ENCODE measurements at places on chromosomes 11 and 22.
A peak's percentile ranks its signal among the peaks of the same experiment; 100 is the strongest.

GRCh38 chr11:94926698-94927237 lies 46.6 kb downstream of the CWC15 start:
- no peak for DNase-seq

GRCh38 chr22:43443152-43443471 lies 31.3 kb downstream of the MPPED1 start:
- DNase-seq, result no peak

GRCh38 chr11:28759311-28759710 lies 651.1 kb downstream of the METTL15 start:
- DNase-seq, result no peak

DNA sequence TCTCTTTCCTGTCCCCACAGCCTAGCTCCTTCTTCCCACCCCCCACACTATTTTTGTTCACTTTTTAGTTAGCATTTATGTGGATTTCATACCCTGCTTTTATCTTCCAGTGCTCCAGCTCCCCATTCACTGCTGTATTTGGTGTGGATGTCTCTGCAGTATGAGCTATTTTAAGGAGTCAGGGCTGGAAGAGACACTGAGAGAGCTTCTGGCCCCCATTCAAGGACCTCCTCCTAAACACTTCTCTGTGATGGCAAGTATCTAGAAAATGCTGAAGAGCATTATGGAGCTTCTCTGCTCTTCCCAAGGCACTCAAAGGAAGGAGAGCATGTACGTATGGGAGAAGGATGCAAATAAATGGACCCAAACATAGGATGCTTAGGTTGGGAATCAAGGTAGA lies 79.5 kb downstream of the RAB30 start:
- no peak for DNase-seq

DNA sequence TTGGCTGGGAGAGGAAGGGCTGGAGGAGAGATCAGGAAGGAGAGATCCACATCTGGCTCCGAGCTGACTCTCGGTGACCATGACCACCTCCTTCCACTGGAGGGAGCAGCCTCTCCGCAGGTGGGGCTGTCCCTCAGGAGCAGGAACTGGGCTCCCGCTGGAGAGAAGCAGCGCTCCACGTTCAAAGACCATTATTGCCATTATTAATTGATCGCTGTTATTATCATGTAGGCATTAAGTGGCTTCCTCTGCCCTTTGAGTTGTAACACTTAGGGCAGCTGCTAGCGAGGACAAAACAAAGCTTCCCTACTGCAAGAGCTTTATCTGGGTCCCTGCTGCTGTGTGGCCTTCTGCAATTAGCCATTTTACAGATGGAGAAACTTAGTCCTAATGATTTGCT lies 251.9 kb downstream of the ST3GAL4 start:
- peak; percentile 31 for DNase-seq

- peak; percentile 73 for DNase-seq
Measured at GRCh38 chr11:61828629-61829407, 718 bp downstream of the FADS2 start.

- no peak for DNase-seq
Measured at GRCh38 chr22:44930016-44930710, 79.6 kb downstream of the PHF21B start.

GRCh38 chr11:117456027-117456720 lies 128.5 kb downstream of the CEP164 start:
- DNase-seq, result no peak

- DNase-seq, result no peak
Measured at GRCh38 chr11:96841792-96842191, 452.0 kb downstream of the JRKL start.

DNA sequence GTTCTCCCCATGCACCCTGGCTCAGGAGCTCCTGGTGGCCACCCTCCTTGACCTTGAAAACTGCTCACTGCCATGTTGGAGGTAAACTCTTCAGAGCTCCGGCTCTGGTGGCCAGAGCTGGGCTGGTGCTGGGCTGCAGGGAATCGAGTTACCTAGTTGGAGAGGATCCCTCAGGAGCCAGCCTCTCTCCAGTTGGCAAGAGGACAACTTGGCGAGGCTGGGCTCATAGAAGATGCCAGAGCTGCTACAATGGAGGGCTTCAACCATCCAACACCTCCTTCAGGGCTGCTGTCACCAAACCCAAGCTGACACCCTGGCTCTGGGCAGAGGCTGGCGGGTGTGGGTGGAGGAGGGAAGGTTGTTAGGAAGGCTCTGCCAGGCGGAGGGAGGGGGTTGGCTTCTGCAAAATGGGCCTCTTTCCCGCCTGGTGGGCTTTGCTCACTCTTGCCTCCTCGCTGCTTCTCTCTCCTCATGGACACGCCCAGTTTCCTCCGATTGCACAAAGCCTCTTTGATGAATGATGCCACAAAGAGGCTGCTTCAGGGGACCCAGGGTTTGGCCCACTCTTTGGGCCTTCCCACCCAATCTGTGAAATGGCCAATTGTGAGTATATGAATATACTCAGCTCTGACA lies 53.1 kb downstream of the THAP12 start:
- DNase-seq, result no peak

GRCh38 chr11:47711225-47711624 lies 3.9 kb downstream of the AGBL2 start:
- DNase-seq, result no peak

DNA sequence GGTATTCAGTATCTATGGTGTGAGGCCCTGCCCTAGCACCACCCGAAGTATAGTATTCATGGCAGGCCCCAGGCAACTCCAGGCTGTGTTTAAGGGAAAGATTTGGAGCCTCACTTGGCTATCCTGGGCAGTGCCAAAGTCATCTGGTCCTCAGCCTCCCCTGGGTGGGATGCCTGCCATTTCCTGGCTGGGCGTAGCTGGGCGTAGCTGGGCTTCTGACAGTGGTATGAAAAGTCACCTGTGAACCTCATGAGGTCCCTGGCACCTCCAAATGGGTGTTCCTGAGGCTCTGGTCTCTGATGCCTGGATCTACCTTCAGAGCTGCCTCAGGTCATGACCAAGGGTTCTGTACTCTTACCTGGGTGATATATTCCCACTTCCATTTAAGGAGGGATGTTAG lies 113.0 kb upstream of the PARVA start:
- DNase-seq, result no peak

DNA sequence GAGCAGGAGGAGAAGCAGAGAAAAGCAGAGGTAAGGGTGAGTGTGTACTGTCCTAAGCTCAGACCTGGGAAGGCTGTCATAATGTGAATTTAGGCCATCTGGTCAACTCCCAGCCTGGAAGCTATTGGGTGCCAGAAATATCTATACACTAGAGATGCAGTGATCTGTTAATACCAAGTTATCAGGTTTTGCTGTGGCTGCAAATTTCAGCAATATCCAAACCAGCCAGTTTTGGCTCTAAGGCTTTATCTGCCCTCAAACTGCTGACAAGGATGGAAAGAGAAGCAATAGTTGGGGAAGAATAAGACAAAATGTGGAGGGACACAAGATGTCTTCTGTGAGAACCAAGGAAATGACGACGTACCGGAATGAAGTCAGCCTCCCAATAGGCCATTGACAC lies 62.9 kb downstream of the CYB5R2 start:
- no peak for DNase-seq

DNA sequence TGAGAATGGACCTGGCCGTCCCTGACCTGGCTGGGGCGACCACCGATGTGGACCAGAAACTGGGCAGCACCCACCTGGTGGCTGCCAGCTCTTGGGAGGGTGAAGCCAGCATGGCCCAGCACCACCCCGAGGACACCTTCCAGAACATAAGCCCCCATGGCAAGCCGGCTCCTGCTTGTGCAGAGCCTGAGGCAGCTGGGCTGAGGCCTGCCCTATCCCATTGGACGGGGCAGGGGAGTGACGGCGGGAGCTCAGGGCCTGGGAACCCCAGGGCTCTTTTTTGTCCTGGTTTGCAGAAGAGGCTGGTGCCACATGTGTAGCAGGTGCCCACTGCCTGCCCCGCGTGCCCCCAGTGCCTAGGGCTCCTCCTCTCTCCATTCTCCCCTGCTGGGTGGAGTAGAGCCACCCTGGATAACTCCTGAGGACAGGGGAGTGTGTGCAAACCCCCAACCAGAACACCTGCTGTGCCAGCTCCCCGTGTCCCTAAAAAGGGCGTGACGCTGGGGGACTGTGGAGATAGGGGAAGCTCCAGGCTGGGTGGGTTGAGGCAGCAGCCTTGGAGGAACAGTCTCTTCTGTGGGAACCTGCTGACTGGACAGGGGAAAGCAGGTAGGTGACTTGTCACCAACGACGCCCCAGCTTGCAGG lies 11.9 kb downstream of the DUSP8 start:
- no peak for DNase-seq

- DNase-seq, result no peak
Measured at GRCh38 chr11:14366936-14367335, 8.0 kb upstream of the RRAS2 start.

DNA sequence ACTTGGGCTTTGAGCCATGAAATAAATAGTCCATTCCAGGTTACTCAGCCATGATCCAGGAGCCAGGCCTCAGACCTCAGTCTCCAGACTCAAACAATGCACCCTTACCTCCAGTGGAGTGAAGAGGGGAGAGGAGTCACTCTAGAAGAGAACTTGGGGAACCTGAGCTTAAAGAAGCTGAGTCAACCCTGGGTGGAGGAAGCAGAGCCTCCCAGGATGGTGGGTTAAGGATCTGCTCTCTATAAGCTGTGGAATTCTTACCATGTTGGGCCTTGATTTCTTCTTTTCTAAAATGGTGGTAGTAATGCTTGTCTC lies 113.2 kb downstream of the NECTIN1 start:
- DNase-seq, result no peak

DNA sequence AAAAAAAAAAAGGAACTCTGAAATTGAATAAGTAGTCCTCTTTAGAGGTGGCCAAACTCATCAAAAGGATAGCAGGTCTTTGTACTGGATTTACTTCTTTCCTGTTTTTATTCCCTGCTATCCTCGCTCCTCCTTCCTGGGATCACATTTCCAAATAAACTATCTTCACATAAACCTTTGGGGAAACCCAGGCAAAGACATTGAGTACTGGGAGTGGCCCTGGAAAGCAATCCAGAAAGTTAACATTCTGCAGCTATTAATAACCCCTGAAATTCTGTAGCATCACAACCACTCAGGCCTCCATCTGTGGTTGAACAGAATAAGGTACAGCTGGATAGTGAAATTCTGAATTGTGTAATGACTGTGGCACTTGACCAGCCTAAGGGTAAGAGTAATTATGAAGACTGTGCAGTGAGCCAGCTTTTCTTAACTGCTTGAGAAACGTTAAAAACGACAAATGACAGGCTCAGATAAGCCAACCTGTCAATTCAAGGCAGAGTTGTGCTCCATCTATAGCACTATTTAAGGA lies 58.8 kb downstream of the ISX start:
- no peak for DNase-seq

- no peak for DNase-seq
Measured at GRCh38 chr11:32489464-32489863, 54.1 kb upstream of the WT1 start.

Measured in natural killer cell treated with Interleukin-12 subunit alpha and Interleukin-12 subunit beta and Interleukin-15 and Interleukin-18, amount 100 ng/mL, for 72 hours (primary cell).